ENCODE measurements at places on chromosomes 1 and 21. TPM values are rescaled to one million over a fixed set of nuclear protein-coding genes. Genes with fewer than 3 reads are reported as not detected.

The OR2G3 gene
- total RNA-seq = not detected

The TDRD5 gene
- 2.4 TPM for total RNA-seq

The OR2L5 gene
- total RNA-seq = not detected

The CCDC27 gene
- total RNA-seq = not detected

- no peak for DNase-seq
Measured at GRCh38 chr1:90717665-90718410, 736 bp upstream of the BARHL2 start.

DNA sequence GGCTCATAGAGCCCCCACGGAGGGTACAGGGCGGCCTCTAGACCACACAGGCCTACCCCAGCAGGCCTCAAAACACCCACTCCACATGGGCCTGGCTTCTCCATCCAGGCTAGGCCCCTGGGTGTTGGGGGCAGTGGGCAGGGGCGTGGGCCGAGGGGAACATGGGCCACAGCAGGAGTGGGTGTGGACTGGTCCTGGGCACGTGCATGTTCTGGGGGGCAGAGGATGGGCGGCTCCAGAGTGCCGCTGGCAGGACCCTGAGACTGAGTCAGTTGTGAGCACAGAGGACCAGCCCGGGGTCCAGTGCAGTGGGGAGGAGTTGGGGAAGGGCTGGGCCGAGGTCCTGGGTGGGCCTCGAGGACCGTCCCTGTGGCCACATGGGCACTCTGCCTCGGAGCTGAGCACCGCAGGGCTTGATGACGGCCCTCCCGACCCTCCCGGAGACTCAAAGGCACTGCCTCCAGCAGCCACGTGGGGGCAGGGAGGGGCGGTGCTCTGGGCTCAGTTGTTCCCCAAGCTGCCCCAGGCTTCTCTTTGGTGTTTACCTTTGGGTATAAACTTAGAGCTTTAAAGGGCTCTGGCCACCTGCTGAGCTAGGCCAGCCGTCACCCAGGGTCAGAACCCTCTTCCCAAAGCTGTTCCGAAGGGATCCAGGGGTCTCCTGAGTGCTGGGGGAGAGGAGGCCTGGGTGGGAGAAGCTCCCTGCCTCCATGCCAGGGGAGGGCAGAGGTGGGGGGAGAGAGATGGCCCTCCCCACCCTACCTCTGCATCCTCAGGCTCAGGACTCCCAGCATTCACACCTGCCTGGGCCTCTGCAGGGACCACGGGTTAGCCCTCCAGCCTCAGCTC lies 79.9 kb downstream of the MORN1 start:
- DNase-seq = no peak

DNA sequence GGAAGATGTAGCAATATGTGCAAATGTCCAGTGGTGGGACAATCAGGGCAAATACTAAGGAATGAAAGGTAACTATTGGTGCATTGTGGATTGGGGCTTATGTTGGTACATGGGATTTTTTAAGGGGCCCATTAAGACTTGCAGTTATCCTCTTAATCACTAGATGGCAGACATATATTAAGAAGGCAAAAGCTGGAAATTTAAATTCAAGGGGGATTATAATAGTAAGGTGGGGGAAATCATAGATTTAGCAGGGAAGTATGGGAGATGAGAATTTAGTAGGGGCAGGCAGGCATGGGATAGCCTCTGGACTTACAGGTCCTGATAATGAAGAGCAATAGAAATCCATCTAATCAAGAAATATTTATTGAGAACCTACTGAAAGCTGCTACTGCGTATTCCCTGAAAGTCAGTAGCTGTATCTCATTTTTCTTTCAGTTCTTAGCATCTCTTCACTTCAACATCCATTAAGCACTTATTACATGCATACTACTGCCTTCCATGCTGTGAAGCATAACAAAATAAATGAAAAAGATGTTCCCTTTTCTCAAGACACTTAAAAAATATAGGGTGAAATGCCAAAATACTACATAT lies 251.8 kb downstream of the CRB1 start:
- no peak for DNase-seq

All from Panc1 (cell line).